NCI-H69 (cell line): ENCODE measurements at places on chromosomes 12 and 14.

- DNase-seq: no peak
These were observed 73.9 kb upstream of the CAPRIN2 start for GRCh38 chr12:30828686-30829085.

DNA sequence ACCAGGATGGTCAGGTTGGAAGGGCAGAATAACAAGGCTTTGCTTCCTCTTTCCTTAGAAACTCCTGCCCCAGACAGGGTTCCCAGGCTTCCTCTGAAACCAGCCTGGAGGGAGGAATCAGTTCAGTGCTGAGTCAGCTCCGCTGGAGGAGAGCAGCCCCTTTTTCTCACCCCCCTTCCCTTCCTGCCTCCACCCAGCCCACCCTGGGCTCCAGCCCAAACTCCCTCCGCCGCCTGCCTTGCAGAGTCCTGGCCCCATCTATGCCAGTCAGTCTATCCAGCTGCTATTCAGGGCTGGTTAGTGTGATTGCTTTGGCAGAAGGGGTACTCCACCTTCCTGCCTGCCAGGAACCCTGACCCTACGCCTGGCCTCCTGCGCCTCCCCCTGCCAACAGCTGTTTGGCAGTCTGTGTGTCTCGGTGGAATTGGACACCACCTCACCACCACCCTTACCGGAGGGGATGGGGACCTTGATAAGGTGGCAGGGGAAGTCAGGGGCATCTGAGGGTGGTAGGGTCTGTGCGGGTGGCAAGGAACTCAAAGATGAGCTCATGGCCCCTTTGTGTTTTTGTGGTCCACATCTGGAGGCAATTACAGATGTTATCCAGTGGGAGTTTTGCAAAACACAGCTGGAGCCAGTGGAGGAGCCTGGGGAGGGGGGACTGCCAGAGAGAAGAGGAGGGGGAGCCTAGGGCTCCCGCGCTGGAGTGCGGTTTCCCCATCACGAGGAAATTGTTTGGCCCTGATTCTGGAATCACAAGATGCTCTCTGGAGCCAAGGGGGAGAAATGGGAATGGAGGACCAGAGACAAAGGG is 12.2 kb downstream of the MMP14 start:
- DNase-seq: peak; percentile 62

- peak; percentile 46 for DNase-seq
These were observed 1589.7 kb upstream of the FLRT2 start for GRCh38 chr14:83940253-83940652.

DNA sequence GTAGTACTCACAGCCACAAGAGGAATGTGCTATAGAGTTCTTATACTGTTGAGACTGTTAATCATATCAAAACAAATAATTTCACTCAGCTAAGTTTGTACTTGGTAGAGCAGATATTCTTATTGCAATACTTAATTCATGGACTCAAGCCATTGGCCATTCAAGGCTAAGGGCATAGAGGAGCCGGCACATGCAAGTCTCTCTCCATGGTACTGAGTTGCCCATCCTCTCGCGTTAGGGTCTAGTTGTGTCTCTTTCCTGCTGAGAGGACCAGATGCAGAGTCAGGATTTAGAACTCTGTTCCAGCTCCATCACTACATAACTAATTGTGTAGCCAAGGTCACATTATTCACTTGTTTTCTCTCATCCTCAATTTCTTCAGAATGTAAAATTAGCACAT is 14.4 kb upstream of the TUNAR start:
- no peak for DNase-seq

GRCh38 chr12:69540987-69541386 is 44.3 kb upstream of the CCT2 start:
- no peak for DNase-seq

- DNase-seq: no peak
These were observed 239.0 kb downstream of the FBXL14 start for GRCh38 chr12:1355396-1355795.

DNA sequence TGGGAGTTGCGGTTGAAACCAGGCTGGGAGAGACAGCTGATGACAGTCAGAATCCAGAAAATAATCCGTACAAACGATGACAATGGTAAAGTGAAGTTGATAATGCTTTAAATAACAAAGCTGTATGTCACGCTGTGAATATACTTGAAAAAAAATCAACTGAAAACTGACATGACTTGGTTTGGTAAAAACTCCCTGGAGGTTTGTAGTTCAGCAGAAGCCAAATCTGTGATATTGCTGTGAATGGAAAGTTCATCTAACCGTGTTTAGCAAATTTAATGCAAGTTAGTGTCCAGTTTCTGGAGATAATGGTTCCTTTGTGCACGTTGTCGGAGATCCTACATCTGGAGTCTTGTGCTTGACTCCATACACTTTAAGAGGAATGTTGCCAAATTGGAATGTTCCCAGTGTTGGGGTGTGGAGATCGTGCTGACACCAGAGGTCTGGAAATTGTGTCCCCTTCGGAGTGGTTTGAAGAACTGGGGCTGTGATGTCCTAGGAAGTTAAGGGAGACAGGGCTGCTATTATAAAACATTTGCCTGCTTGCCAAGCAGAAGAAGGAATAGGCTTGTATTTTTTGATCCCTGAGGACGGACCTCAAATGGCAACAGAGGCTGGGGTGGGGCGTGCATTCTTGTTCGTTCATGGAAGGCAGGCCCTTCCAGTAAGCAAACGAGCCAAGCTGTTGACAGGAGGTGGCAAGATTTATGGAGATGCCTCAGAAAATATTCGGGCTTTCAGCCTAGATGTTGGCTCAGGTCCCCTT is 30.6 kb downstream of the PPFIBP1 start:
- DNase-seq: peak; percentile 62

GRCh38 chr14:78074561-78074960 is 95.6 kb upstream of the NRXN3 start:
- peak; percentile 68 for DNase-seq

GRCh38 chr12:1533602-1534304 is 60.6 kb downstream of the FBXL14 start:
- peak; percentile 72 for DNase-seq

DNA sequence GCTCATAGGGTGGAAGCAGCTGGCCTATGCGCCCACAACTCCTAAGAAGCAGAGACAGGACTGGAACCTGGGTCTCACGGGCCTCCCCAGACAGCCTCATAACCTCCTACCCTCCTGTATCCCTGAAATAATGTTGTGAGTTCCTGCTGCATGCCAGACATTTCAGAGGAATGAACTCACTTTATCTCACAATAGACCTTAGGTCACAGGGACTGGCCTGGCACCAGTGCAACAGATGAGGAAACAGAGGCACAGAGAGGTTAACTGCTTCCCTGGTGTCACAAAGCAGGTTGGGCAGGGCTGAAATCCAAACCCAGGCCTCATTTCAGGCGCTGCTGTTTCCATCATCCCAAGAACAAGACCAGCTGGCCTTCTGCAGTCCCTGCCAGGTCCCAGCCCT is 5.3 kb downstream of the PHETA1 start:
- no peak for DNase-seq

DNA sequence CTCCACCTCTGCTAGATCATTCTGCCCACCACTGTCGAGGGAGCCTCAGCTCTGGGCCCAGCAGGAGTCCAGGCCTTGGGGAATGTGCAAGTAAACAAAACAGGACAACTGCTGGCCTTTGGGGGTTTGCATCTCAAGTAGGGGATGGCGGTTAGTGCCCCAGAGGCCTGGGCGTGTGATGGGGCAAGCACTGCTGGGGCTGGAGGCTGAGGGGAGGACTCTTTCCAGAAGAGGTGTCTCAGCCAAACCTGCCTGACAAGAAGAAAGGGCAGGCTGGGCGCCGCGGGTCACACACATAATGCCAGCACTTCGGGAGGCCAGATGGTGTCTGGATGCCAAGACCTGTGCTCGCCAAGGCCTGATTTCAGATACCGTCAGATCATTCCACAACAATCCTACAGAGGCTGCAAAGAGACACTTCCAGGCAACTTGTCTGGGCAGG is 8.6 kb upstream of the ALDH2 start:
- no peak for DNase-seq

DNA sequence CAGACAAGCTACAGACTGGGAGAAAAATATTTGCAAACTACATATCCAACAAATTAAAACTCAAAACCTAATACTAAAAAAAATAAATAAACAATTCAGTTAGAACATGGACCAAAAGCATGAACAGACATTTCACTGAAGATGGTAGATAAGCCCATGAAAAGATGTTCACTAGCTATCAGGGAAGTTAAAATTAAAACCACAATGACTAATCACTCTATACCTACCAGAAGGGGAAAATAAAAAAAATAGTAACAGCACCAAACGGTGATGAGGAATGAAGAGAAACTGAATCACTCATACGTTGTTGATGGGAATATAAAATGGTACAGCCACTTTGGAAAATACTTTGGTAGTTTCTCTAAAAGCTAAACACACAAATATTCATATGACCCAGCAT is 31.1 kb upstream of the DHRS7 start:
- DNase-seq: no peak

DNA sequence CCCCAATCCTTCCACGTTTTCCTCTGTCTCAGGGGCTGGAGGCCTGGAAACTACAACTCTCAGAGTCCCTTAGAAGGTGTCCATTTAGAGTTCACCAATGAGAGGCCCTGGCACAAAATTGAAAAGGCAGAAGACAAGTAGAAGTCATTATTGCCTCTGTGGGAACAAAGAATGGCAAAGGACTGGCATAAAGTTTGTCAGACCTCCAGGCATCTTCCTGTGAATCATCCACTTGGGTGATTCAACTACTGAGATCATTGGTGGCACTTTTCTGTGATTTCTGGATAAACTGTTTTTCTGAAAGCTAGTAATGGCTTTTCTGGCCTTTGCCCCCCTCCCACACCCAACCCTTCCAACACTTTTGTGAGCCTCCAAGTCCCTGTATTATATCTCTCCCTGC is 42.6 kb upstream of the C12orf42 start:
- DNase-seq: no peak

DNA sequence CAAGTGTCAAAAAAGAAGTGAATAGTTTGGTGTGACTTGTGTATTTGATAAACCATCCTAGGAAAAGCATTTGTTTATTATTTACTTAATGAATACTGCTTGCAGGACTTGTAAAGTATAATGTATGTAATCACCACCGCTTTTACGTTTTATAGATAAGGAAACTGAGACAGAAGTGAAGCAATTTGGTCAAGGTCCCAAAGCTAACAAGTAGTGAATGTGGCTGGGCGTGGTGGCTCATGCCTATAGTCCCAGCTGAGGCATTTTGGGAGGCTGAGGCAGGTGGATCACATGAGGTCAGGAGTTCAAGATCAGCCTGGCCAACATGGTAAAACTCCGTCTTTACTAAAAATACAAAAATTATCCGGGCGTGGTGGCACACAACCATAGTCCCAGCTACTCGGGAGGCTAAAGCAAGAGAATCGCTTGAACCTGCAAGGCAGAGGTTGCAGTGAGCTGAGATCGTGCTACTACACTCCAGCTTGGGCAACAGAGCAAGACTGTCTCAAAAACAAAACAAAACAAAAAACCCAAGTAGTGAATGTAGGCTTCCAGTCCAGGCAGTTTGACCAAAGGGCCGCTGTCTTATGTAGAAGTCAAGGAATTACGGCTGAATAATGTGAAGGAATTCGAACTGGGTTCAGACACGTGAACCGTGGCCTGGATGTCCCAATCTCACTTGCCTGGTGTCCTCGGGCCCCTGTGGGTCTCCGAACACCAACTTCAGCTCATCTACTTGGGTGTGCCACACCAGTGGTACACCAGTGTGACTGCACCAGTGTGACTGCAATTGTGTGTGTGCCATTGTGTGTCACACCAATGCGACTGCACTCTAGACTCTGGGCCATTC is 88.3 kb upstream of the MED13L start:
- no peak for DNase-seq

DNA sequence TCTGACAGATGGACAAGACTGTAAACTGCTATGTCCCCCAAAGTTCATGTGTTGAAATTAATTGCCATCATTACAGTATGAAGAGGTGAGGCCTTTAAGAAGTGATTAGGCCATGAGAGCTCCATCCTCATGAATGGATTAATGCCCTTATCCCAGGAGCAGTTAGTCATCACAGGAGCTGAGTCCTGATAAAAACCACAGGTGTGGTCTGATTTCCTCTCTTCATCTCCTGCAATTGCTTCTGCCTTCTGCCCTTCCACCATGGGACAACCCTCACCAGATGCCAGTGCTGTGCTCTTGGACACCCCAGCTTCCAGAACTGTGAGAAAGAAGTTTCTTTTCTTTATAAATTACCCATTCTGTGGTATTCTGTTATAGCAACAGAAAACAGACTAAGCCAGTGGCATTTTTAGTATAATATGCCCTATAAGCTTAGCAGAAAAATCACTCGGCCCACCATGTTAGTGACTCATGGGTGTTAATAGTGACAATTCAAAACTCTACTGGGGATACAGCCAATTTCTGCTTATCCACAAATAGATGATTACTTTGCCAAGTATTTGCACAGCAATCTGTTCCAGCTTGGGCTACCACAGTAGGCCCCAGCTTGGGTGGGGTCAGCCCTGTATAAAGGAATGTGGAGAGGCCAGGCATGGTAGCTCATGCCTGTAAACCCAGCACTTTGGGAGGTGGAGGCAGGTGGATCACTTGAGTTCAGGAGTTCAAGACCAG is 129.0 kb upstream of the BCL2L14 start:
- no peak for DNase-seq

GRCh38 chr12:49662998-49663843 is 39.9 kb downstream of the PRPF40B start:
- peak; percentile 82 for DNase-seq

DNA sequence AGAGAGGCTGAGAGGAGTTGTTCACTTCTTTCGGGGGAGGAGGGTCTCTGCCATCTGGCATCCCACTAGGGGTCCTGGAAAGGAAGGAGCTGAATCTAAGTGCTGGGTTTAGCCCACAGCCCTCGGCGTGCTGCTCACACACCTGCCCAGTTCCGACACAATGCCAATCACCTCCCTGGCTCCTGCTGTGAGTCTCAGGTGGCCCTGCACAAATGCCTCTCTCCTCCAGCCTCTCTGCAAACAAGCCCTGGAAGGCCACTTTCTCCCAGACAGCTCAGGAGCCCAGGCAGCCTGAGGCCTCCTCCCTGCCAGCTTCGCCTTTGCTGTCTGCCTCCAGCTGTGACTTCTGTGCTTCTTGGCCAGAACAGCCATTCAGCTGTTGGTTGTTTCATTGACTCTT is 51.2 kb downstream of the SMIM41 start:
- peak; percentile 100 for DNase-seq

- DNase-seq: no peak
These were observed 24.9 kb upstream of the MED13L start for GRCh38 chr12:116302166-116303058.

DNA sequence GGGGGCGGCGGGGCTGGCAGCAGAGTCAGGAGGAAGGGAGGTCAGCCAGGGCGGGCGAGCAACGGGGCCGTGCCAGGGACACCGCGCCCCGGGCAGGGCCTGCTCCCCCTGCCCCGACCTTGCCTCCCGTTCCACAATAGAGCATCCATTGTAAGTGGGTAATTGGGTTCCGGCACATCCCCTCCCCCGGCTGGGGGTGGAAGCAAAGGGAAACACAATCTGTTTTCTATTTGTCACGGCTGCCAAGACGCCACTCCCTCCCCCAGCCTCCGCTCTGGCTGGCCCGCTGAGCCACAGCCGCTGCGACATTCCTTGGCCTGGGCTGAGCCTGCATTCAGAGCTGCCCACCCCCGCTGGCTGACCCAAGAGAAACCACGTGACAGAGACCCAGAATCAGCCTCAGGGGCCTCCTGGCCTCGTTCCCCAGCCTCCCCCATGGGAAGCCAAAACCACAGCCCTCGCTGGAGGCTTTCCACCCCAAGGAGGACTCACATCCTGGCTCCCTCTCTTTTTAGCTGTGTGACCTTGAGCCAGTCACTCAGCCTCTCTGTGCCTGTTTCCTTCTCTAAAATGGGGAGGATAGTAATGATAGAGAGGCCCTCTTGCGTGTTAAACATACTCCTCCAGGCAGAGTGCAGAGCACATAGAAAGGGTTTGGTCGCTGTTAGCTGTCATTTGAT is 117.6 kb downstream of the SCARB1 start:
- peak; percentile 97 for DNase-seq
